ENCODE measurements at places on chromosomes 1 and 21. TPM values are rescaled to one million over a fixed set of nuclear protein-coding genes. Genes with fewer than 3 reads are reported as not detected.
A peak's percentile ranks its signal among the peaks of the same experiment; 100 is the strongest.

The ESRRG gene
- total RNA-seq = not detected

The TOMM20 gene
- 101 TPM for total RNA-seq

The BNIPL gene
- 0.46 TPM for total RNA-seq

The FMOD gene
- total RNA-seq = not detected

The AMY1A gene
- not detected for total RNA-seq

The VANGL2 gene
- total RNA-seq = 0.10 TPM

DNA sequence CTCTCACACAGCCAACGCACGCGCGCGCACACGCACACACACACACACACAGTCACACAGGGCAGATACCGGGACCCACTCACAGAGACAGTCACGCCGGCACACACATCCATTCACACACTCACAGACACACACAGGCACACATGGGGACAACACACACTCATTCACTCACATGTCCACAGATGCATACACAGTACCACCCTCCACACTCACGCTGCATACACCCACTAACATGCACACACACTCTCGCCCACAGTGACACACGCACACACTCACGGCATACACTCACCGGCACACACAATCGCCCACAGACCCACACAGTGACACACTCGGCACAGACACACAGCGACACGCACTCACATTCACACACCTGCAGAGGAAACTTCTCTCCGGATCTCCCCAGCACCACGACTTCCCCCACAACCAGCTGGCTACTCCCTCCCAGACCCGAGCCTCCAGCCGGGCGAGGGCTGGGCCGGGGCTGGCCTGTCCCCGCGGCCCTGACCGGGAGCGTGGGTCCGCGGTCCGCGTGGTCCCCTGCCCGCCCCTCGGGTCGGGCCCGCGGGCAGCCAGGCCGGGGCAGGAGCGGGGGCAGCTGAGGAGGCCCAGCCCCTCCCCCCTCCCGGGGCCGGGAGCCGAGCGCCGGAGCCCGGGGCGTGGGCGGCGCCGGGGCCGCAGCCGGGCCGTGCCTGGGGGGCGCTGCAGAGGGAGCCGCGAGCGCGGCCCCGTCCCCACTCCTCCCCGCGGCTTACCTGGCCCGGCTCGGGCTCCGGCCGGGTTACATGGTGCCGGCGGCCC, 552 bp downstream of the DLGAP3 start:
- no peak for DNase-seq

DNA sequence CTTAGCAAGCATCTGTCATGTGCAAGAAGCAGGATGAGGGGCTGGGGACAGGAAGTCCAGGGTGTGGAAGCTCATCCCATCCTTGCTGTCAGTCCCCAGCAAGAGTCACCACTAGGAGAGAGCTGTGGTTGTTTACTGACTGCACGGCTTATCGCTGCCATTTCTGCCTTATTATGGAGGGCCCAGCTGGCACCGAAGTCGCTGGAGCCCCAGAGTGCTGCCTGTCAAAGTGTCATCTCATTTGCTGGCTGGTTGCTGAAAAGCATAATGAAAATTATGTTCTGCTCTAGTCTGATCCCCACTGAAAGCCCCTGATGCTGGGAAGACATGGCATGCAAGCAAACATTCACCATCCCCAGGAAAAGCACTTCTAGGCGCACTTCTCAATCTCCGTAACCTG, 642.7 kb downstream of the NPHP4 start:
- no peak for DNase-seq

GRCh38 chr1:235933017-235933765, 66.5 kb upstream of the LYST start:
- no peak for DNase-seq

GRCh38 chr1:66250478-66250877, 283.5 kb upstream of the SGIP1 start:
- no peak for DNase-seq

- DNase-seq = no peak
These were observed 1655.4 kb downstream of the BRINP3 start for GRCh38 chr1:188822248-188822647.

- no peak for DNase-seq
These were observed 74.5 kb upstream of the SCYL3 start for GRCh38 chr1:169968174-169968573.

GRCh38 chr1:93549131-93549530, 101.2 kb downstream of the FNBP1L start:
- no peak for DNase-seq

DNA sequence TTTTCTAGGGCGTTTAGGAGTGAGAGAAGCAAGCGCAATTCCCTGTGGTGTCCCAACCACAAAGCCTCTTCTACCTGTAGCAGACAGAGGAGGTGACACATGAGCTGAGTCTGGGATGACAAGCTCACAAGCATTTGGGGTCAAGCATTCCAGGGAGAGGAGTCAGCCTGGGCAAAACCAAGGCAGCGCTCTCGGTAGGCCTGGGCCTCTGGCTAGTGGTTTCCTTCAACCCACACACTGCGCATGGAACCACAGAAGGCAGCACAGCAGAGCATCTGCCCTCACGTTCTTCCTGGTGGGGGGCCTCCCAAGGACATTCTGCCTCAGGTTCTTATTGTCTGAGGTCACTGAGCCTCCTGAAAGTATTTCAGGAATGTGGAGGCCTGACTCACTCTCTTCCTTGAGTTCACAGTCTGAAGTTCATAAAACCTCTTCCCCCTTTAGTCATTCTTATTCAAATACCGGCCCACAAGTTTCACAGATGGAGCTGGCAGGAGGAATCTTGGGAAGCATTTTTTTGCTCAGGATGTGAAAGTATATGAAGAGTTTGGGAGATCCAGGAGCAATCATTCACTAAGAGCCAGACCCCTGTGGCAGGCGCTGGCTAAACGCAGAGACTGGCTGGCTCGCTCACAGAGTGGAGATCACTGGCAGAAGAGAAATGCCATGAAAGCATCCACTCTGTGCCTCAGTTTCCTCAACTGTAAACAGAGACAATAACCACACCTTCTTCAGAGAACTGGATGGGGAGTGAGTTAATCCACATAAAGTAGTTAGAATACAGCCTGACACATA, 26.8 kb downstream of the CCN1 start:
- peak; percentile 100 for DNase-seq

DNA sequence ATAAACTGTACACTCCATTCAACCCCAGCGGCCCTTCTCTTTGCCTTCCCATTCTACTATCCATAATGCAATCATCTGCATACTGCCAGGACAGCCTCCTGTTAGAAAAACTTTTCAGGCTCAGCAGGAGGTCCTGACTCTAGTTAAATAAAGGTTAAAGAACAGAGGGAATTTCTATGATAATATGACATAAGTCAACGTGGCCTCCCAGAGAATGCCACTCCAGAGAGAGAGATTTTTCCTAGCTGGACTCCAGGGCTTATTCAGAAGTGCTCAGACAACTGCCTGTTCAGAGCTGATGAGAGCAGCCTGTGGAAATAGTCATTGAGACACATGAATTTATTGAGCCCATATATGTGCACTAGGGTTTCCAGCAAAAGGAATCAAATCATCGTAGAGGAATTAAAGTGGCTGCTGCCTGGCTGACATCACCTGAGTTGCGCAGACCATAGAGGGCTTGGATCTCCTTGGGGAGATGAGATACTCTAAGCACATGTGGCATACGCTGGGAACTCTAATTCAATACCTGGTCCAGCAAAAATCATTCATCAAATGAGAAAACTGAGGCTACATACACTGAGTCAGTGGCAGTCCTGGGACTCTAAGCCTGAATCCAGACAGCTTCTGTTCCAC, 736.2 kb downstream of the PTPRU start:
- DNase-seq = no peak

- DNase-seq = no peak
These were observed 1518.9 kb upstream of the B3GALT2 start for GRCh38 chr1:194705123-194705854.

- DNase-seq = peak; percentile 8
These were observed 125.2 kb upstream of the PTBP2 start for GRCh38 chr1:96596226-96596922.

- no peak for DNase-seq
These were observed 39.4 kb upstream of the CAMK1G start for GRCh38 chr1:209544098-209544497.

GRCh38 chr1:207578796-207579435, 66.0 kb upstream of the CR1L start:
- no peak for DNase-seq

DNA sequence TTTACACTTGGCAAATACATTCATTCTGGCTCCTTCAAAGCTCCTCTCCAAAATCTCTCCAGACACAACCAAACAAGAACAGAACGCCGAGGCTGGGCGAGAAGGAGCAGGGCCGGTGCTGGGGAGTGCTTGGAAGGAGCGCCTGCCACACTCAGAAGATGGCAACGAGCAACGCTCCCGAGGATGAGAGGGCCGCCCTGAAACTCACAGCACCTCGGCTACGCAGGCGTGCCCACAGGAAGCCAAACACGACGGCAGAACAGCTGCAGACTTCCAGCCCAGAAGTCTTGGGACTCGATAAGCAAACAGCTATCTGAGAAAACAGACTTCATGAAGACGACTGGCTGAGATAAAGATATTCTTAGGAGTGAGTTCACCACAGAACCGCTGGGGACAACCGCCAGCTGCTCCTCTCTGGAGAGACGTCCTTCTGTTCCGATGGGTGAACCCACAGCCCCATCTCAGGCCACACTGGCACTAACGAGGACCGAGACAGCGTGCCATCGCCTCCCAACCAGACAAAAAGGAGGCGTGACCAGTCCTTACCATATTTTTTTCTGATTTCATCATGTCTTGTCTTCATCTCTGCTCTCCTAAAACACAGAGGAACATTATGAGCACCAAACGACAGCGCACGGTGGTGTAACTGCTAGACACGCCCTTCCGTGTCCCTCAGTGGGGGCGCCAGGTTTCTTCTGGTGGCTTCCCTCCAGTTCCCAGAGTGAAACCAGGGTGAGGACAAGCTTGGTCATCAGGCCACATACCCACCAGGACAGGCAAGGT, 18.6 kb downstream of the PTTG1IP start:
- no peak for DNase-seq
